ENCODE measurements at places on chromosomes 12 and 14.
A peak's percentile ranks its signal among the peaks of the same experiment; 100 is the strongest.

GRCh38 chr12:5227708-5228373 lies 184.2 kb downstream of the KCNA5 start:
- no peak for DNase-seq

DNA sequence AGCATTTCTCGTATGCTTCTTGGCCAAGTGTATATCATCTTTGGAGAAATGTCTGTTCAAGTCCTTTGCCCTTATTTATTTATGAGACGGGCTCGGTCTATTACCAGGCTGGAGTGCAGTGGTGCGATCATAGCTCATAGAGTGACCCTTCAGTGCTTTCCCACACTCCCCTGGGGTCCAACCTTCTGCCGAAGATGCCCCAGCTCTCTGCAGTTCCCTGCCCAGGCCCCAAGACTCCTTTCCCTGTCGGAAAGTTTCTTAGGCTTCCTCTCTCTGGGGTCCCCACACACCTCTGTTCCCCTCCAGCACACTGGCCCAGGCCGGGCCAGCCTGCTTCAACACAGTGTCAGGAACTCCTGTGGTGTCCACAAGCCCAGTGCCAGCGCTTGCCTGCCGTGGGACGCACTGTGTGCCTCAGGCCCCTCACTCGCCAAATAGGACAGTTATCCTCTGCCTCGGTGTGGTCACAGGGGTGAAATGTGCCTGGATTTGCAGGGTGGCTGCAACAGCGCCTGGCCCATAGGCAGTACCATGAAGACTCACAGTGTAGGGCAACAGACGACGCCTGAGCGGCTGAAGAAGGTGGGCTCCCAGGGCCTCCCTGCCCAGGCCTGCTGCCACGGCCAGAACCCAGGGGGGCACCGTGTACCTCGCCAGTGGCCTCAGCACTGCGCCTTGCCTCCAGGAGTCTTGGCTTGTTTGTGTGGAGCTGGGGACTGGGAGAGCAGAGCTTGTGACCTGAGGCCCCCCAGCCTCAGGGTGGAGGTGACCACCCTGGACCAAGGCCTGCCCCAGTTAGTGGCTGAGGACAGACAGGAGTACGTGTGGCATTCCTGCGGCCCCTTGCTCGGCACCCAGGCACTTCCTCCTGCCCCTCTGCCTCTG lies 4.9 kb upstream of the ASPG start:
- DNase-seq: no peak

- no peak for DNase-seq
These were observed 9.2 kb downstream of the TUNAR start for GRCh38 chr14:95885866-95886265.

DNA sequence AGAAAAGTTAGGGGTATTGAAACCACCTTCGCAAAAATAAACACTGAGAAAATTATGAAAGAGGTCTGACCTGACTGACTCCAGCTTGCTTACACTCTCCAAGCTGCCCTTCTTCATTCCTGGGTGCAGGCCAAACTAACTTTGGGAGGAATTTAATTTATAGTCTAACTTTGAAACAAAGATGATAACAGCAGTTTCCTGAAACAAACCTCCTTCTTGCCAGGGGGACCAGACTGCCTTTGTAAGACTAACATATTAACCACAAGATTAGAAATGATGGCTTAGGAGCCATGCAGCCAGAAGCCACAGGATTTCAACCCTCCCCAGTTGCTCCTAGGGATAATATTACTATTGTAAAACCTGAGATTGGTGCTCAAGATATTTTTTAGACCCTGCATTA lies 13.8 kb upstream of the EEA1 start:
- DNase-seq: no peak

- DNase-seq: no peak
These were observed 232.2 kb upstream of the PLEKHG7 start for GRCh38 chr12:92470608-92471021.

DNA sequence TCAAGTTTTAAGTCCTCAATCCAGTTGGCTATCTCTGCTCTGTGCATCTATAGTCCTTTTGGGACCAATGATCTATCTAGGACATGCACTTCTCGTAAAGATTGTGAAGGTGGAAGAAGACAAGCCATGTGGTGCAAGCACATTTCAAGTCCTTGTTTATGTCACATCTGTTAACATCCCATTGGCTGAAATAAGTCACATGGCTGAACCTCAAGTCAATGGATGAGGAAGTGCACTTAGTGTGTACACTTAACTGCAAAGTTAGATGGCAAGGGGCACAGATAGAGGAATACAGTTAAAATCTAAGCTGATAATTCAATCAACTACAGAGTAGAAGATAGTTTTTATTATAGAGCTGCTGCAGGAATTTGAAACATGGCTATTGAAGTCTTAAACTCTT lies 362.8 kb upstream of the TBX3 start:
- DNase-seq: no peak

DNA sequence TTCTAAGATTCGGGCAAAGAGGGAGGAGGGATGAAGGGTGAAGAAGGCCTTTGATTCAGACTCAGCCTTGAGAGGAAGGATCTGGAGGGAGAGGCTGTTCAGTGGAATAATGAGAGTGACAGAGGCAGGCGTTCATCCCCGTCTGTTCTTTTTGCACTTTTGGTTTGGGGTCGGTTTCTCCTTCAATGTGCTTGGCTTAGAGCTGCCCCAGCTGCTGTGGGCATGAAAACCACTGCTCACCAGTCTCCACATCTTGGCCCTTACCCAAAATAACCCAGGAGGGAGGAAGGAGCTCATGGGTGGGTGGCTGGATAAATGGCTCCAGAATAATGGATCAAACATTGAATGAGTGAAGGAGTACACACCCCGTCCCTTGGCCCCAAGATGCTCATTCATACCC lies 261.7 kb upstream of the FKBP4 start:
- no peak for DNase-seq

DNA sequence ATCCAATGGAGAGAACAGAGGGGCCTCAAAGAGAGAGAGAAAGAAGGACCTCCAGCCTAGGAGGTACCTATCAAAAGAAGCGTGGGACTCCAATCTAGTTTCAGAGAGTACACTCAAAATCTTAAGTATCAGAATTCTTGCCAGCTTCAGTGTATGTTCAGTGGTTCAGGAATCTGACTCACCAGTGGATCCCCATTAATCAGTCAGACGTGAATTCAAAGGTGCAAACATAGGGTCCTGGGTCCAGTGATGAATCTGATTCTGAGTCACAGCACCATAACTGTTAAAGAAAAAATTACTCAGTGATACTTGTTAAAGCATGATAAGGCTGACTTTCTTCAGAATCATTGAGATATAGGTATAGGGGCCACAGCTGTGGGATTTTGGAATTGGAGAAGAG lies 33.2 kb downstream of the ETNK1 start:
- DNase-seq: no peak

DNA sequence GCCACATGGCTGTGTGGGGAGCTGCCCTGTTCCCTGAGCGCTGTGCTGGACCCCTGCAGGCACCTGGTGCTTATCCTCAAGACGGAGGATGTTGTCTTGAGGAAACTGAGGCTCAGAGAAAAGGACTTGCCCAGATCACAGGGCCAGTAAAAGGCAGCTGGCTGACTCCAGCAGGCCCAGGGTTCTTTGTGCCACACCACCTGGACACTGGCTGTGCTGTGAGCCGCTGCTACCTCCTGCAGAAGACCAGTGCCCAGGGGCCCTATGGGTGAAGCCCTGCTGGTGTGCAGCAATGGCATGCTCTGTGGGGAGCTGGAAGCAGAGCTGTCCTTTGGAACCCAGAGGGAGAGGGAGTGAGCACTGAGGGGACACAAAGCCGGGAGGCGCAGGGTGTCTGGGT lies 75.9 kb downstream of the DDX51 start:
- DNase-seq: no peak

DNA sequence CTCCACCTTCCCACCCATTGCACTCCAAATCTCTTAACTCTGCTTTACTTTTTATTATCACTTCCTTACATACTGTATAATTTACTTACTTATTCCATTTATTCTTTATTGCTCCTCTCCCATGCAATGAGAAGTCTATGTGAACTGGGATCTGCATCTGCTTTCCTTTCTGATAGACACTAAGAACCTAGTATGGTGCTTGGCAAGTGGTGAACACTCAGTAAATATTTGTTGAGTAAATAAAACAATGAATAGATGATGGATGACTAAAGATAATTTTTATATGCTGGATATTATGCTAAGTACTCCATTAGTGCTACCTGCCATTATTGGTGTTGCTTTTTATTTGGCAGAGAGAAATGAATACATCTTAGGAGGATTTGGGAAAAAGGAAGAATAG lies 151.0 kb downstream of the TPH2 start:
- DNase-seq: no peak

DNA sequence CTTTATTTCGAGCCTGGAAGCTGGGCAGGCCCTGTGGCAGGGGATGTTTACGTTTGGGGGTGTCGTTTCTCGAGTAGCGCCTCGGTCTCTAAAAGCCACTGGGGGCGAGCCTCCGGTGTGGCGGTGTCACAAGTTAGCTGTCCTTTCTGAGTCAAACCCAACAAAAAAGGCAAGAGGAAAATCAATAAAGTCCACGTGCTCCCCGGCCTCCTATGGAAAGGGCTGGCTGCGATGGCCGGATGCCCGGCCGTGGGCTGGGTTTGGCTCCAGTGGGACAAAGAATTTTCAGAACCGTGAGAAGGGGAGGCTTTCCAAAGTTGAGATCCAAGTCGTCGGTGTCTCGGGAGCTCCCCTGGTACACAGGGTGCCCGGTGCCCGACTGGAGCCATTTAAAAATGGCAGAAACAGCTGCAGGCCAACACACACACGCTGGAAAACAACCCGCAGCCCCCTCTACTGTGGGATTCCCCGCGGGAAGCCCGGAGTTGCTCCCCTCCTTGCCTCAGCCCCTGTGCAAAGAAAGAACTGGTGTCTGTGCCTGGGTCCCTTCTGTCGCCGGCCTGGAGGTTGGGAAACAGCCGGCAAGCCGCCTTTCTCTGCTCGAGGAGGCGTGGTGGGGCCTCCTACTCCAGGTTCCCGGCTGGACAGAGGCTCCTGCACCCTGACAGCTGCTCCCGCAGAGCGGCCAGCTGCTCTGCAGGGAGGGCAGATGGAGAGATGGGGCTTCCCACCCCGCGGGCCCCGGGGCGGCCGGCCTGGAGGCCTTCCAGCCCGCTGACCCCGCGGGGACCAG lies 1.9 kb downstream of the BCL7A start:
- no peak for DNase-seq

DNA sequence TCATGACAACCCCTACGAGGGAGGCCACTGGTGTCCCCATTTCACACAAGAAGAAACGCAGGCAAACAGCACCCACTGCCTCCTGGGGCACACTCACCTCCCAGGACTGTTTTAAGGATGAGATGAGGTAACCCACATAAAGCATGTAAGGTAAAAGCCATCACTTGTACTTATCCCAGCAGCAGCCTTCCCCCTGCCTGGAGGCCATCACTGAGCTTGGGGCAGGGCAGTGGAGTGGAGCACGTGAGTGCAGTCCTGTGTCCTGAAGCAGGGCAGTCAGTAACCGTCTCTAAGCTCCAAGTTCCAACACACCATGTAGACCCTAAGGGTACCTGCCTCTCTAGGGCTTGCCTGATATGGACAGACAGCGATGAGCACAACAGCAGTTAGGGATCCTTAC lies 1.7 kb downstream of the POLE start:
- DNase-seq: no peak

GRCh38 chr14:59262717-59263454 lies 74.4 kb downstream of the DAAM1 start:
- DNase-seq: no peak

DNA sequence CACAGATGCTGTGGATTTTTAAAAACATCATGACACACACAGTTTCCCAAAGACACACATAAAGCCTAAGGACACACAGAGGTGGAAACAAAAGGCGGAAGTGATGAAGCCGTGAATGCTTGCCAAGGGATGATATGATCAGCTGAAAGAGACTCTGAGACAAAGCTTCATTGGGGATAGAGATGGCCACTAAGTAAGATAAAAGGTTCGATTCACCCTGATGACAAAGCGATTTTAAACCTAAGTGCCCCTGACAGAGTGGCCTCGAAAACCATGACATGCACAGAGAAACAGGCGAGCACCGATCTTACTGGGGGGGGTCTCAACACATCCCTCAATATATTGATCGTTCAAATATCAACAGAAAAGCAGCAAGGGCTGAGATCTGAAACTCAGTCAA lies 20.3 kb upstream of the EIF5 start:
- DNase-seq: no peak

GRCh38 chr14:97517566-97518234 lies 720.5 kb downstream of the VRK1 start:
- DNase-seq: no peak

- DNase-seq: no peak
These were observed 11.1 kb downstream of the GALNT4 start for GRCh38 chr12:89513544-89513943.

- DNase-seq: no peak
These were observed 36.3 kb upstream of the MAP3K9 start for GRCh38 chr14:70845601-70846000.

GRCh38 chr12:91382081-91382543 lies 199.5 kb upstream of the DCN start:
- DNase-seq: peak; percentile 26

DNA sequence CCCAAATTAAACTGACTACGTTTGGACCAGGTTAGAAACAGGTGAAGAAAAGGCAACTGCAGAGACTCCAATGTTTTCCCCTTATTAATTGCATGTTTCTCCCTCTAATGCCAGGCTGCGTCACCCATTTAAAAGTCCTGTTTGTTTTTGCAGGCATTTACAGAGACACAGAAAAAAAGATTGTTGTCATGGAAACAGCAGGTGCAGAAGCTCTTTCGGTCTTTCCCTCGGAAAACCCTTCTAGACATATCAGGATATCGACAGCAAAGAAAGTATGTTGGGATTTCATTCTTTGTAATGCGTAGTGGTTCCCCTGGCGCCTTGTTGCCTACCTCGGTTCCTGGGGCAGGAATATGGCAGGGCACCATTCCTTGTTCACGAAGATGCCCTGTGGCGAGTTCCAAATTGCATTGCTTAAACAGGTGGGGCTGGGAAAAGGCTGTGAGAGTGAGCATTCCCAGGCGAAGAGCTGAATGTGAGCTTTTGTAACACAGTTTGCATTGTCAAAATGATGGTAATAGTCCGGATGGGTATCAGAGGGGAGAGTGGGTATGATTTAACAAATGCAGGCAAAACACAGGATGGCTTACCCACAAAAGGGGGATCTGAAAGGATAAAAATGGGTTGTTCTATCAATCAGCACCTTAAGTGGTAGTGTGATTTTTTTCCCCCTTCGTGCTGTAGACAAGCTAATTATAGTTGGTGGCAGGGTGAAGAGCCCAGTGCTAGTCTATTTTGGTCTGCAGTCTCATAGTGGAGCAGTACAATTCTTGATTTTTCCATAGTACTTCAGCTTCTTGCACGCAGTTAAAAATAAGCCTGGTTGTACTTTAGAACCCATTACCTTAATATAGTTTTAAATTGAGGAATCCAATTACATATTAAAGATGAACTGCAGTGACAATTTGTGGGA lies 132.4 kb downstream of the GCH1 start:
- no peak for DNase-seq

GRCh38 chr14:77124345-77125280 lies 17.0 kb downstream of the ZDHHC22 start:
- DNase-seq: no peak

GRCh38 chr12:120630104-120630892 lies 10.1 kb upstream of the CABP1 start:
- DNase-seq: no peak

All from brain pericyte (primary cell).